Endothelial cell (in vitro differentiated cells): ENCODE measurements at places on chromosomes 4 and X.

- H3K27ac ChIP-seq: peak overlapping the region; percentile 36
- peaks cover 9% of the 10 kb centered on the region for H3K27me3 ChIP-seq
- H3K4me1 ChIP-seq: peaks cover 16% of the 10 kb centered on the region
- no peak for DNase-seq
- H3K4me3 ChIP-seq: peak overlapping the region; percentile 73
Measured at GRCh38 chrX:49166914-49167739, 4.6 kb downstream of the MAGIX start.

- H3K27me3 ChIP-seq: no peaks in the 10 kb centered on the region
- H3K36me3 ChIP-seq: peaks cover 33% of the 10 kb centered on the region
- no peak for DNase-seq
- H3K27ac ChIP-seq: no peak overlapping the region
- peaks cover 4% of the 10 kb centered on the region for H3K4me1 ChIP-seq
- no peak overlapping the region for H3K4me3 ChIP-seq
Measured at GRCh38 chr4:39118034-39118658, 56.1 kb downstream of the KLHL5 start.

- H3K4me1 ChIP-seq: no peaks in the 10 kb centered on the region
- no peak overlapping the region for H3K27ac ChIP-seq
- DNase-seq: no peak
- no peaks in the 10 kb centered on the region for H3K27me3 ChIP-seq
Measured at GRCh38 chrX:122187069-122187713, 996.9 kb upstream of the GRIA3 start.

GRCh38 chrX:67725471-67725870 is 181.7 kb downstream of the AR start:
- H3K27ac ChIP-seq: no peak overlapping the region
- H3K4me1 ChIP-seq: peaks cover 26% of the 10 kb centered on the region
- no peaks in the 10 kb centered on the region for H3K27me3 ChIP-seq
- no peak overlapping the region for H3K4me3 ChIP-seq
- DNase-seq: no peak

- peaks cover 3% of the 10 kb centered on the region for H3K36me3 ChIP-seq
- no peak overlapping the region for H3K4me3 ChIP-seq
- peaks cover 4% of the 10 kb centered on the region for H3K27me3 ChIP-seq
- DNase-seq: no peak
Measured at GRCh38 chrX:109623997-109624396, 975 bp downstream of the KCNE5 start.

DNA sequence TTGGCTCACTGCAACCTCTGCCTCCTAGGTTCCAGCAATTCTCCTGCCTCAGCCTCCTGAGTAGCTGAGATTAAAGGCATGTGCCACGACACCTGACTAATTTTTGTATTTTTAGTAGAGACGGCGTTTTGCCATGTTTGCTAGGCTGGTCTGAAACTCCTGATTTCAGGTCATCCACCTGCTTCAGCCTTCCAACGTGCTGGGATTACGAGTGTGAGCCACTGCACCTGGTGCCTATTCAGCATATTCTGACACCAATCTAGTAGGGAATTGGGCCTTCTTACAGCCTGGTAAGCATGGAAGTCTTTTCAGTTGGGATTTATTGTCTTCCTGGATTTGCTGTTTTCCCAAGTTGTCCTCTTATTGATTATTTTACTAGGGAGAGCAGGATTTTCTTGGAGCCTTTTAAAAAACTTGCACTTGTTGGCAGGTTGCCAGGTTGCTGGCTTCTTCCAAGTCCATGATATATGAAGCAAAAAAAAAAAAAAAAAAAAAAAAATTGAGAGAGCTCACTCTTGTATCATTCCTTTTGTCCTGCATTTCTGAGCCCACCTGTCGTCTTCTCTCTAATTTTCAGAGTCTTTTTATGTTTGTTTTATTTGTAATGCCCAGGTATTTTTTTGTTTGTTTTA is 43.7 kb downstream of the TMPRSS11E start:
- H3K27me3 ChIP-seq: no peaks in the 10 kb centered on the region
- no peaks in the 10 kb centered on the region for H3K36me3 ChIP-seq
- H3K4me1 ChIP-seq: peaks cover 12% of the 10 kb centered on the region

- no peak overlapping the region for H3K27ac ChIP-seq
- no peaks in the 10 kb centered on the region for H3K4me1 ChIP-seq
- H3K36me3 ChIP-seq: no peaks in the 10 kb centered on the region
- H3K27me3 ChIP-seq: no peaks in the 10 kb centered on the region
- peak; percentile 3 for DNase-seq
- no peak overlapping the region for H3K4me3 ChIP-seq
Measured at GRCh38 chrX:39133971-39134370, 332.7 kb downstream of the MID1IP1 start.
